ENCODE measurements at places on chromosomes 1 and 21.

DNA sequence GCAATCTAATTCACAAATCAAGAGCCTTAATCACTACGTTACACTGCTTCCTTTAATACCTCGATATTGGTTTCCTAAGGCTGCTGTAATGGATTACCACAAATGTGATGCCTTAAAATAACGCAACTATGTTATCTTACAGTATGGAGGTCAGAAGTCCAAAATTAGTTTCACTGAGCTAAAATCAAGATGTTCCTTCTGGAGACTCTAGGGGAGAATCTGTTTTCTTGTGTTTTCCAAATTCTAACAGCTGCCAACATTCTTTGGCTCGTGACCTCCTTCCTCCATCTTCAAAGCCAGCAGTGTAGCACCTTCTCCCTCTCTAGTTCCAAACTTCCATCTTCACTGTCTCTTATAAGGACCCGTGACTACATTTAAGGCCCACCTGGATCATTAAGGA is 335.0 kb upstream of the NFIA start:
- no peak for DNase-seq

GRCh38 chr21:39016740-39017315 is 166.4 kb downstream of the PSMG1 start:
- no peak for DNase-seq

DNA sequence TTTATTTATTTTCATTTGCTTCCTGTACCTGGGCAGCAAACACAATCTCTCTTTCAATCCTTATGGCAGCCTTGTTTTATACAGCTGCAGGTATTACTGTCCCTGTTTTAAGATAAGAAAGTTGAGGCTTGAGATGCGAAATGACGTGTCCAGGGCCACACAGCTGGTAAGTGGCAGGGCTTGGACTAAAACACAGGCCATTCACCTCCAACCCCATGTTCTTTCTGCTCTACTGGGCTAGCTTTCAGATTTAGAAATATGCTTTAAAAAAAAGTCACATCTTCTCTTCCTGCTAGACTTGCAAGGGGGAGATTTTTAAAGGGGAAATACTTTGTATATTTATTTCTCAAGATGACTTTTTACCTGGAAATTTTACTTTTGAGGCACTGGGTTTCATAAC is 62.8 kb downstream of the CNST start:
- no peak for DNase-seq

DNA sequence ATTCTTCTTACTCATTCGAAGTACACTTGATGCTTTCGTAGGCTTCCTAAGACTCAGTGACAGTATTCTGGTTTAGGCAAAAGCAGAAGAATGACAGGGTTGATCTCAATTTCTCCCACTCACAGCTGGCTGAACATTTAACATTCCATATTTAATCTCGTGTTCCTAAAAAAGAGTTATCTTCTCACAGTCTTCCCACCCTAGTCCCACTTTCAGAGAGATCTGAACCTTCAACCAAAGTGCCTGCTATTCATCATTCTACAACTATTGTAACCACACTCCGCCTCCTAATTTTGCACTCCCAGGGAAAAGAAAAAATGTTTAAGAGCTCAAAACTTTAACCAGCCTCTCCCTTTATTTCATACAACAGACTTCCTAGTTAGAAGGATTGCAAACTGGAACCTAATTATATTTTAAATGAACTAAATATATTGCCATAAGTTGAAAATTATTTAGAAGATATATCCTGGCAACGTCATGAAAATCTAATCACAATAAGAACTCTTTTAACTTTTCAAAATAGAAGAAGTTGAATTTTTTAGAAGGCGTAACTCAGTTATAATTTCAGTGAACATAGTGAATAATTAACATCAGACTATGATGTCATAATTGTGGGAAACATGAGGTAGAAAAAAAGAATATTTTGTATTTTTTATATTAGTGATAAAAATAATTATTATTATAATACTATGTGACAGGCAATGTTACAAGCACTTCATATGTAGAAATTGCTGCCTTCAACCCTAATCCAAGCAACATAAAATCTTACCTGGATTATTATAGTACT is 540.9 kb upstream of the ADGRL2 start:
- DNase-seq: no peak

DNA sequence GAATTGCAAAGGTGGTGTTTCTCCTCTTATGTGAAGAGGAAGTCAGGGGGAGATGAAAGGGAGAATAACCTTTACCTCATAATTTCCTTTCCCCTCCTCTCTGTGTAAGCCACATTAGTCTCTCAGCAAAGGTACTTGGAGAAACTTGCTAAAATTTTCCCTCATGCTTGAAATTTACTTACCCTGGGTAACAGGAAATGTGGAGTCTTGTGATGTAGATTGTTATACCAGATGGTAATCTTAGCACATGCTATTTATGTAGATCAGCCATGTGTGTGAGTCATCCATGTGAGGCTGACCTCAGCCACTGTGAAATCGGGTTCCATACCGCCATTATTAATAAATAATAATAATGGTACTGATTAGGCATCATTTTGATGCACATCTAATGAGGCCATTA is 128.4 kb downstream of the TGFB2 start:
- no peak for DNase-seq

DNA sequence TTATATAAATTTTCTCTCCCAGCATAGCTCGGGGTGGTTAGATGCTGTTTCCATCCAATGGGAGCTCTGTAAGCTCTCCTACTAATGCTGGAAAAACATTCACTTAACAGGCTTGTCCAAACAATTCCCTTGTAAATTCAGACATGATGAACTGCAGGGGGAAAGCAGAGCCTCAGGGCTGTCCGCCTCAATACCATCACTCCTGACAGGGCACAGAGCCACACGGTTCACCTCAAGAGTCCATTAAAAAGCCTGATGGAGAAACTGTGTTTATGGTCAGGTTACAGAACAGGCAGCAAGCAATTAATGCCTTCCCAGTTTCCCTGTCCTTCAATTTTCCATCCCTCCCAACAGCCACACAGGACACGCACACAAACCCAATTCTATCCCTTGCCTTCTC is 171.0 kb downstream of the BRINP2 start:
- no peak for DNase-seq

DNA sequence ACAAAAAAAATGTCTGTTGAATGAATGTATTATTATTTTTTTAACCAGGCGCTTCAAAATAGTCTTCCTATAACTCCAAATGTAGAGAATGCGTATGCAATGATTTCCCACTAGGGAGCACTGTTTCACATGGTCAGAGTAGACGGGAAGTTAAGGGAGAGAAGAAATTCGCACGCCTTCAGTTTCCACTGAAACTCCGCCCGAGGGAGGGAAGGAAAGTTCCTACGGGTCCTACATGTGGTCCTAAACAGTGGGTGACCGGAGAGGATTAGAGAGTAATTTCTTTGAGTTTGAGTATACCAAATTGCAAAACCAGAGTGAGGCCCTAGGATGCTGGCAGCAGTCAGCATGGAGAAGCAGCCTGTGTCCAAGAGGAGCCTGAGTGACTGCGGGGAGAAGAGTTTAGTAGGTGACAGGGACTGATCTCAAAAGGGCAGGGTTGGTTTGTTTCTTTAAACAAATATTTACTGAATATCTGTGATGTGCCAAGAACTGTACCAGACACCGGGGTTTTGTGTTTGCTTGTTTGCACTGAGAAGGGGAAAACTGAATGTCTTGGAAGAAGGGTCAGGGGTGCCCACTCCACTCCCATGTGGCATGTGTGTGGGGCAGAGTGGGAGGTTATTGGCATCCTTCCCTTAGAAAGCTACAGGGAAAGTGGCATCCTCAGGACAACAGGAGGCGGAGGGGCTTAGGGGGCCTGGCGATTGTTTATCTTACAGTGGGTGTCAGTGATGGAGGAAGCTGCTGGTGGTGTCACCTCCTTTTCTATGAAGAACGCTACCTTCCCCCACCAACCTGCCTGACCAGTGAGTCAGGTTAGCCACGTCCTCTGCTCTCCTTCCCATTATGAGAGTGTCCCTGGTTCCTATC is 22.8 kb downstream of the RNU5D-1 start:
- DNase-seq: peak; percentile 30

GRCh38 chr21:37461479-37461878 is 94.9 kb downstream of the DYRK1A start:
- DNase-seq: no peak

DNA sequence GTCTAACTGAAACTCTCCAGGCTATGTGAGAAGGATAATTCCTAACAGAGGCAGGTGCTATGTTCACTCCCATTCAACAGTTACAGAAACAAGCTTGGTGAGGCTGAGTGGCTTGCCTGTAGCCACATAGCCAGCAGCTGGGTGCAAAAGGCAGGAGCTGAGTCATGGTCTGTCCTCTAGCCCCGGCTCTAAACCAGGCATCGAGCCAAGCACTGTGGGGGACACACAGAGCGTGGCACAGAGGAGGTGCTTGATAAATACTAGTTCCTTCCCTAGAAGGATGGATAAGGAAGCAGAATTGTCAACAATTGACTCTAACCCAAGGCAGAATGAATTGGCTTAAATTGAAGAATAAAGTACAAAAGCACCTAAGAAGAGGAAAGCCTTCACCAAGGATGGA is 10.4 kb upstream of the KCNA2 start:
- no peak for DNase-seq

DNA sequence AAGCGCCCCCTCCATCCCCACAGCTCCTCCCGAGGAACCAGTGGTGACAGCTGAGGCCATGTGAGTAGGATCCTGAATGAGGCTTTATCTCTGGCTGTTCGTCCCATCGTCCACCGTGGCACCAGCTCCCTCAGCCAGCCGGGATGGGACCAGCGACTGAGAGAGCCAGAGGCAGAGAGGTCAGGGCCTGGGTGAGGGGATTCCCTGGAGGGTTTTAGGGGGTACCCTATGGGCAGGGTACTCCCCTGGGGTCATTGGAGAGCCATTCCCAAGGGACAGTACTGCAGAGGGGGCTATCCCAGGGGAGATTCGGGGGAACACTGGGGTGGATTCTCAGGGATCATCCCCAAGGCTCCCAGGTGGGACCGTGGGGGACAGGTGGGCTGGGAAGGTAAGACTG is 2.4 kb downstream of the TMEM125 start:
- no peak for DNase-seq

GRCh38 chr1:52693843-52694242 is 4.3 kb downstream of the COA7 start:
- DNase-seq: no peak

- no peak for DNase-seq
Observed at GRCh38 chr1:17618558-17619247, 79.2 kb downstream of the ARHGEF10L start.

GRCh38 chr1:94805912-94806311 is 14.2 kb upstream of the SLC44A3 start:
- peak; percentile 17 for DNase-seq

- no peak for DNase-seq
Observed at GRCh38 chr1:223153177-223154119, 10.4 kb upstream of the TLR5 start.

GRCh38 chr21:25577424-25578055 is 29.7 kb downstream of the MRPL39 start:
- no peak for DNase-seq

GRCh38 chr1:230335861-230336522 is 90.1 kb downstream of the PGBD5 start:
- no peak for DNase-seq

DNA sequence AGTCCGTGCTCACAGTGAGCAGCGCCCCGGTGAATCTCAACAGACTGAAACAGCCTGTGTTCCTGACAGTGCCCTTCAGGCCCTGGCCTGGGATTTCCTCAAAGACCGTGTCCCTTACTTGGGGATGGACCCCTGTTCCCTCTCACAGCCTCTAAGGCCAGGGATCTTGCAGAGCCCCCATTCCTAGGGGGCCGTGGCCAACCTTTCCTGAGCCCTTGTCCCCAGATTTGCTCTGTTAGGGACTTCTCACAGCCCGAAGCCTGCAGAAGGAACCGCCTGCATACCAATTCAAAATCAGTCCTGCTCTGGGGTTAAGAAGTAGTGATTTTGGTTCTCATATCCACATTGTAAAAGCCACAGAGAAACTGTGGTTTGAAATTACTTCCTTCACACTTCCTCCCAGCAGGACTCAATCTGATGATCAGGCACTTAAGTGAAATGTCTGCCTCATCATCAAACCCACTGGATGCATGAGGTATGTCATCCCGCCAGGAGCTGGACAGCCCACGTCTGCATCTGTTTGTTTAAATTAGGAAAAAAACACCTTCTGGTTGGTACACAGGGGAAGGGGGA is 14.9 kb downstream of the ABCA4 start:
- no peak for DNase-seq

DNA sequence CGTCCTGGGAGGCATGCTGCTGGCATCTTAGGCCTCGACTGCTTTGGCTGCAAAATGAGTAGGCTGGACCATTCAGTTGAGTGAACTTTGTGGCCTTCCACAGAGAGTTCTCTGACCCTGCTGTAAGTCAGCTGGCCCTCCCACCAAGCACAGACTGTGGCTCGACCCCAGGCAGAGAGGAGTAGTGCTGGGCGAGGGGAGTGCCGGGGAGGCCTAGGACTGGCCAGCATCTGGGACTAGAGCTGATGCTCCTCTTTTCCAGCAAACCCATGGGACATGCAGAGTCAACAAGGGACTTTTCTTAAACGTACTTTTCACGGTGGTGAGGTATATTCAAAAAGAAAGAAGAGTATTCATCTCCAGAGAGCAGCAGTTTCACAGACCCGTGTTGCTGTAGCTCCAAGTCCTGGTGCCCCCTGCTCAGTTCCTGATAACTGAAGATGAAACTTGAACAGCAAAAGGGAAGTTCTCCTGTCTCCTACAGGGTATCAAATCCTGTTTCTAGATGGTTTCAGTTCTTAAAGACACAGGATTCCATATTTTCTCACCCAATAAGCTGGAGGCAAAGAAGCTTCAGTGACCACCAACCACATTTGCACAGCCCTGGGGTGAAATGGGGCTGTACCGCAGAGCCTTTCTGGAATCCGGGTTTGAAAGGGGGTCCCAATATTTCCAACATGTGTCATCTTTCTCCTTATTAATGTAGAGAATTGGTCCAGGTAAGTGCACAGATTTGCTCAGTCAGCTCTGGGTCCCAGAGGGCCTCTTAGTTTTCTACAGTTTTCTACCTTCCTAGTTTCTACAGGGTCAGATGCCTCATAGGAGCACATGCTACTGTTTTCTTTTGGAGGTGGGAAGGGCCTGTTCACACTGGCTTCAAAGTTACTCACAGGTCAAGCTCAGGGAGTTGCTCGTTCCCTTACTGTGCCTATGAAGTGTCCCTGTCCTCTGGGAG is 20.9 kb downstream of the BATF3 start:
- DNase-seq: peak; percentile 62

GRCh38 chr1:228085287-228085951 is 2.9 kb downstream of the ARF1 start:
- DNase-seq: no peak

DNA sequence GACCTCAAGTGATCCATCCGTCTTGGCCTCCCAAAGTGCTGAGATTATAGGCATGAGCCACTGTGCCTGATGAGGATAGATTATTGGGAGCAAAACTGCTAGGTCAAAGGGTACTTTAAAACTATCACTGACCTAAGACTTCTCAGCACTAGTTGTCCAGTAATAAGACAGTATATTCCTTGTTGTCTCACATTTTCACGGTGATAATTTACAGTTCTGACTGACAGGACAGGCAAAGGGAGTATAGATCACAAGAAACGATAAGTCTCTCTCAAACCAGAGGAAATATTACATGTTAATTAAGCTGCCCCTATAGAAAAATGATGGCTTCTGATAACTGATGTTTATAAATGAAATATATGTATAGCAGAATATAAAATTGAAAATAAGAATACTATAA is 3.7 kb downstream of the MRPS14 start:
- no peak for DNase-seq

- DNase-seq: no peak
Observed at GRCh38 chr1:17075470-17076255, 21.8 kb upstream of the SDHB start.

GRCh38 chr1:246450611-246451251 is 56.3 kb downstream of the SMYD3 start:
- DNase-seq: no peak

- DNase-seq: no peak
Observed at GRCh38 chr21:24123785-24124184, 1483.5 kb downstream of the MRPL39 start.

Data from T-helper 2 cell treated with Interferon-gamma antibody and Interleukin-4, amounts not matched to agents 5 μg/mL and 100 μg/mL, for 36 hours (primary cell).